ENCODE measurements at places on chromosomes 16 and 17.
A peak's percentile ranks its signal among the peaks of the same experiment; 100 is the strongest.

DNA sequence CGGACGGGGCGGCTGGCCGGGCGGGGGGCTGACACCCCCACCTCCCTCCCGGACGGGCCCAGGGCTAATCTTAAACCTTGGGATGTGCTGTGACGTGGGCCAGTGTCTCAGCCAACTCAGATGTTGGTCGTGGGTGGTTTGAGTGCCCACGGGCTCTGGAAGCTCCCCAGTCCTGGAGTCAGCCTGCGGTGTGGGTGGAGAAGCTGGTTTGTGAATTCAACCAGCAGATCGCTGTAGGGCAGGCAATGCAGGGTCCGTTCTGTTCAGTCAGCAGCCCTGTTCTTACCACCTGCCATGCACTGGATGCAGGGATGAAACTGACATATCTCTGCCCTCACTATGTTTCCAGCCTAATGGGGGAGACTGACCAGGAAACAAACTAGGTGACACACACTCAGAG is 8.0 kb upstream of the ZNF500 start:
- H3K27me3 ChIP-seq = no peaks in the 10 kb centered on the region
- H3K4me3 ChIP-seq = no peak overlapping the region
- H3K36me3 ChIP-seq = no peaks in the 10 kb centered on the region
- no peak overlapping the region for H3K27ac ChIP-seq
- no peaks in the 10 kb centered on the region for H3K4me1 ChIP-seq
- DNase-seq = no peak

GRCh38 chr17:81959362-81960129 is 1.4 kb downstream of the NOTUM start:
- peak overlapping the region; percentile 63 for H3K4me3 ChIP-seq
- H3K4me1 ChIP-seq = peaks cover 7% of the 10 kb centered on the region
- peaks cover 26% of the 10 kb centered on the region for H3K27me3 ChIP-seq
- no peak overlapping the region for H3K27ac ChIP-seq

- H3K4me3 ChIP-seq = no peak overlapping the region
- no peak overlapping the region for H3K27ac ChIP-seq
Measured at GRCh38 chr16:65117811-65118448, 3.9 kb downstream of the CDH11 start.

DNA sequence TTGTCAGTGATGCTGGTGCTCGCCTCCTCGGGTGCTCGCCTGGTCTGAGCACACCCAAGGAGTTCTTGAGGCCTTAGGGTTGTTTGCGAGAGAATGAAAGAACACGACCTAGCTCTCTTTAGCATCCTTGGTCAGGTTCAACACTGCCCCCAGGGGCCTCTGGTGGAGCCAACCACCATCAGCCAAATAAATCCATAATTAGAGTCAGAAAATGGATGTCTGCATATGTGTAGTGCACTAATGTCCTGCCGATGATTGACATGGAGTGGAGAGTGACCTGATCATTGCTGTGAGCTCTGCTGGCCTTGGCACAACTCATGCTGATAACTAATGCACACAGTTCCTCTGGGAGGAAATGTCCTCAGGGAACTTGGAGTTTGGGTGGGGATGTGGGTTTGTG is 8.2 kb upstream of the STH start:
- peaks cover 15% of the 10 kb centered on the region for H3K27me3 ChIP-seq
- peaks cover 3% of the 10 kb centered on the region for H3K36me3 ChIP-seq
- DNase-seq = no peak
- H3K4me3 ChIP-seq = no peak overlapping the region
- H3K27ac ChIP-seq = no peak overlapping the region

DNA sequence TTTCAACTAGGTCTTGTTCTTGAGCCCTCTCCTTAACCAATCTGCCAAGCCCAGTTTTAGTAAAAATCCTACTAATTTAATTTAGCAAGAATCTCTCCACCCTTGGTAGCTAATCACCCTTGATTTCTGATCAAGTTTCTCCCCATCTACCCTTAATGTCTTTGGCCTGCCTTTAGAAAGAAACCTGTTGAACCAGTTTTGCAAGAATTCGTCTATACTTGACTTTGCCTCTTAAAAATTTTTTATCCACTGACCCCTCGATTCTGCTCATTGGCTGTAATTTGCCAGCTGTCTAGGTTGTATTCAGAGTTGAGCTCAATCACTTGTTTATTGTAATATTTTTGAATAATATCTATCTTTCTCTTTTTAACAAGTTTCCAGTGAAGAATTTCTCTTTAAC is 1138.5 kb downstream of the CDH11 start:
- no peak overlapping the region for H3K27ac ChIP-seq
- no peak overlapping the region for H3K4me3 ChIP-seq
- no peaks in the 10 kb centered on the region for H3K4me1 ChIP-seq
- no peaks in the 10 kb centered on the region for H3K36me3 ChIP-seq
- no peak for DNase-seq

DNA sequence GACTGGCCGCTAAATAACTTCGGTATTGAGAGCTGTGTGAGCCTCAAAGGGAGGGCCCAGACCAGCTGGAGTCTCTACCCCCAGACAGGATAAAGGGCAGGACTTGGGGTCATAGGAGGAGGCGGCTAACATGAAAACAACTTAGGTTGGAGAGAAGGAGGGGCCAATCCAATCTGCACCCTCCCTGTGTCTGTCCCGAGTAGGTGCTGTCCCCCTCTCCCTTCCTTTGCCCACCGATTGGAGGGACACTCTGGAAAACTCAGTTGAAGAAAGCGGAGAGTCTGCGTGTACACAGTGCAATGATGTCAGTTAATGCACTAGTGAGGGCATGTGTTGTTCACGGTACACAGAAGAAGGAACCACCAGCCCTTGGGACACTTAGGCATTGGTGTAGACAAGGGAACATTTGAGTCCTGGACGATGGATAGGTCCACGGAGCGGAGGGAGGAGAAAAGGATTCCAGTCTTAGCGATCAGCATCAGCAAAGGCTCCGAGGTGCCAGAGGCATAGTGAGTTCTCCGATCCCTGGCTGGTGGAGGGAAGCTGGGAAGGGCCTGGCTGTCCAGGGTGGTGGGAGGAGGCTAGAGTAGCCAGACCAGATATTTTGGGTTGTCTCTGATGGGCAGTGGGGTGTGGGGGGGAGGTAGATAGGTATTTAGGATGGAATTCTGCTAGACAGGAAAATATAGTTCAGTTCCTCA is 761 bp downstream of the NOL3 start:
- peaks cover 28% of the 10 kb centered on the region for H3K27me3 ChIP-seq
- H3K4me1 ChIP-seq = peaks cover 27% of the 10 kb centered on the region
- H3K4me3 ChIP-seq = peak overlapping the region; percentile 15
- peaks cover 5% of the 10 kb centered on the region for H3K36me3 ChIP-seq
- DNase-seq = no peak
- no peak overlapping the region for H3K27ac ChIP-seq

DNA sequence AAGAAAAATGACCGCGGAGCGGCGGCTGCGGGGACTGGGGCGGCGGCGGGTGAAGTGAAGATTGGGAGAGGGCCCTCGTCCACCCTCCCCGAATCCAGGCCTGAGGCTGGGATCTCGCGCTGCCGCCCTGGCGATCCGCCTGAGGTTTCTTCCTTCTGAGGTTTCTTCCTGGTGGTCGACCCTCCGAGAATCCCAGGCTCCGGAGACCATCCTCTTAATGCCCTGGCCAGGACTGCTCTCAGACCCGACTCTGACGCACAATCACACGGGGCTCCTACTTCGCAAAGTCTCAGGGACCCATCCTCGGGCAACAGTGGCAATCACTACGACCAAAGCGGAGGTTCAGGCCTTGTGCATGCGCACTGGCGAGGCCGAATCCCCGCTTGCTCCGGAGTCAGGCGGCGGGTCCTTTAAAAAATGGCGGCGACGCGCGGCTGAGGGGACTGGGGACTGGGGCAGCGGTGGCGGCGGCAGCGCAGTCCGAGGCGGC is 18.0 kb upstream of the KCNJ18 start:
- no peaks in the 10 kb centered on the region for H3K36me3 ChIP-seq
- no peaks in the 10 kb centered on the region for H3K4me1 ChIP-seq
- H3K27ac ChIP-seq = no peak overlapping the region
- H3K27me3 ChIP-seq = peaks cover 4% of the 10 kb centered on the region
- no peak overlapping the region for H3K4me3 ChIP-seq

DNA sequence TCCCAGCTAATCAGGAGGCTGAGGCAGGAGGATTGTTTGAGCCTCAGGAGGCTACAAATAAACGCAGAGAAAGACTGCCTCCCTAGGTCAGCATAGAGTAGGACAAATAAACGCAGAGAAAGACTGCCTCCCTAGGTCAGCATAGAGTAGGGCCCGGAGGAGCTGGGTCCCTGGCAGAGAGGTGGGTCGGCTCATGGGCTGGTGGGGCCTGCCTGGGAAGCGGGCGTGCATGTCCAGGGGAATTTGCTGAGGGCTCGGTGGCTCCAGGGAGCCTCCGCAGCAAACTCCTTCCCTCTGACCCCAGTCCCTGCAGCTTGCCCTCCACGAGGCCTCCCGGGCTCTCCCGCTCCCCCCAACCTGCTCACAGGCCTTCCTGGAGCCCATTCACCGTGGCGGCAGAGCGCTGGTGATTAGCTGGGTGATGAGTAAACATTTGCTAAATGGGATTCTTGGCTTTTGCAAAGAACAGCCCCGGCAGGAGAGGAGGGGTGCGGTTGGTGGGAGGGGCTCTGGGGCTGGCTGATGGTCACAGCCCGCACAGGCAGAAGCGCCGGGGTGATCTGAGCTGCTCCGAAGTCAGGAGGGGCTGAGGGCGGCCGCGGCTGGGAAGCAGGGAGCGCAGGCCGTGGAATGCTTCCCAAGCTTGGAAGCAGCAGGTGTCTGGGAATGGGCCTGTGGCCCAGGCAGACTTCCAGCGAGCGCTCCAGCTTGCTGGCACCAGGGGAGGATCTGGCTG is 93.1 kb downstream of the RTN4RL1 start:
- no peaks in the 10 kb centered on the region for H3K4me1 ChIP-seq
- H3K4me3 ChIP-seq = no peak overlapping the region
- H3K27ac ChIP-seq = no peak overlapping the region
- peaks cover 34% of the 10 kb centered on the region for H3K27me3 ChIP-seq
- peaks cover 2% of the 10 kb centered on the region for H3K36me3 ChIP-seq

- peaks cover 4% of the 10 kb centered on the region for H3K27me3 ChIP-seq
- no peaks in the 10 kb centered on the region for H3K4me1 ChIP-seq
- no peaks in the 10 kb centered on the region for H3K36me3 ChIP-seq
- H3K27ac ChIP-seq = no peak overlapping the region
- H3K4me3 ChIP-seq = no peak overlapping the region
Measured at GRCh38 chr16:5478036-5478435, 380.4 kb upstream of the EEF2KMT start.

- DNase-seq = no peak
- H3K27me3 ChIP-seq = peaks cover 9% of the 10 kb centered on the region
- no peaks in the 10 kb centered on the region for H3K4me1 ChIP-seq
- no peak overlapping the region for H3K27ac ChIP-seq
- H3K4me3 ChIP-seq = no peak overlapping the region
Measured at GRCh38 chr16:19323596-19323995, 38.1 kb downstream of the CLEC19A start.

DNA sequence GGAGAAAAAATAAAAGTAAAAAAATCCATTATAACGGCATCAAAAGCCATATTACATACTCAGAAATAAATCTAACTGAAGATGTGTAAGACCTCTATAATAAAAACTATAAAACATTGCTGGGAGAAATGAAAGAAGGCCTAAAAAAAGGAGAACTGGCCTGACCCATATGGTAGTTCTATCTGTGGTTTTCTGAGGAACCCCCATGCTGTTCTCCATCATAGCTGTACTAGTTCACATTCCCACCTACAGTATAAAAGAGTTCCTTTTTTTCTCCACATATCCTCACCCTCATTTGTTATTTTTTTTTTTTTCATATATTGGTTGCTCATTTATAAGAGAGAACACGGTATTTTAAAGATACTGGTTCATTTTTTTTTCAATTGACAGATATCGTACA is 191.8 kb downstream of the STX8 start:
- H3K4me1 ChIP-seq = peaks cover 4% of the 10 kb centered on the region
- no peak overlapping the region for H3K4me3 ChIP-seq
- H3K36me3 ChIP-seq = no peaks in the 10 kb centered on the region
- DNase-seq = no peak
- H3K27ac ChIP-seq = no peak overlapping the region

- H3K27me3 ChIP-seq = no peaks in the 10 kb centered on the region
- H3K27ac ChIP-seq = no peak overlapping the region
- peaks cover 13% of the 10 kb centered on the region for H3K4me1 ChIP-seq
- peaks cover 37% of the 10 kb centered on the region for H3K36me3 ChIP-seq
- no peak overlapping the region for H3K4me3 ChIP-seq
Measured at GRCh38 chr16:89909777-89910716, 8.6 kb upstream of the MC1R start.

DNA sequence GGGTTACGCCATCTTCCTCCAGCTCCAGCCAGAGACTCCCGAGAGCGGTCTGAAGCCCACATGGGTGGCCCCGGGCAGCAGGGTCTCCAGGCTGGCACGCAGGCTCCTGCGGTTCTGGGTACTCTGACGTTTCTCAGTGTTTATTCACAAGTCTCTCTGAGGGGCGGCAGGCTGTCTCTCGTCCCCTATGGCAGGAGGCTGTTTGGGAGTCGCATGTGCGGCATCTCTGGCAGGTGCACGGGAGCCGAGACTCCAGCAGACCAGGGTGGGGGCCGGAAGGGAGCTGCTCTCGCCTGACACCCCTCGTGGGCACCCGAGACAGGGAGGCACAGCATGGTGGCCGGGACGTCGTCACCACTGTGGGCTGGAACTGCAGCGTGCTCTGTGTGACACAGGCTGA is 48.1 kb downstream of the ZNF778 start:
- H3K27me3 ChIP-seq = no peaks in the 10 kb centered on the region
- H3K4me3 ChIP-seq = no peak overlapping the region
- no peak for DNase-seq
- peaks cover 10% of the 10 kb centered on the region for H3K4me1 ChIP-seq

Measured in effector memory CD8-positive, alpha-beta T cell (primary cell).